ENCODE measurements at places on chromosomes 7 and 10. TPM values are rescaled to one million over a fixed set of nuclear protein-coding genes. Genes with fewer than 3 reads are reported as not detected.

Gene CYP2C19
- not detected for total RNA-seq

Gene MYH16
- total RNA-seq: not detected

Gene UMAD1
- total RNA-seq: 14.1 TPM

Gene GPR26
- not detected for total RNA-seq

Gene PHKG1
- 0.99 TPM for total RNA-seq

Gene GIMAP8
- total RNA-seq: 0.15 TPM

Gene ASB10
- total RNA-seq: not detected

Gene GPRIN2
- total RNA-seq: not detected

Gene MAT1A
- under 0.01 TPM for total RNA-seq

Gene STEAP4
- 1.7 TPM for total RNA-seq

Gene PNLIPRP2
- not detected for total RNA-seq

Gene SFXN2
- 2.6 TPM for total RNA-seq

Gene PTEN
- 190 TPM for total RNA-seq

Gene NOC3L
- total RNA-seq: 26.0 TPM

Gene GPC2
- total RNA-seq: 2.6 TPM

Gene BHLHA15
- total RNA-seq: not detected

Gene ANKRD1
- 2.6 TPM for total RNA-seq

Gene CALCR
- total RNA-seq: not detected

Gene TMEM130
- total RNA-seq: 0.44 TPM

Gene EBLN1
- total RNA-seq: not detected

Gene COBL
- total RNA-seq: under 0.01 TPM

Gene FAM13C
- 3.3 TPM for total RNA-seq

Gene VSTM4
- 8.7 TPM for total RNA-seq

Gene NUDT1
- 63.0 TPM for total RNA-seq

Gene TMEM139
- total RNA-seq: 0.50 TPM

Gene GJD4
- not detected for total RNA-seq

Gene CDC14C
- total RNA-seq: 0.17 TPM

Gene ITGB8
- 25.0 TPM for total RNA-seq

Gene PKD1L1
- total RNA-seq: not detected

Gene C10orf53
- total RNA-seq: not detected

Gene COL13A1
- total RNA-seq: 21.5 TPM

Gene ANXA8L1
- total RNA-seq: 0.44 TPM

Gene STAG3
- 1.6 TPM for total RNA-seq

Gene FOXI2
- total RNA-seq: not detected

Gene PKD2L1
- total RNA-seq: not detected

Gene BICC1
- total RNA-seq: 72.9 TPM

Gene ZNF485
- 3.3 TPM for total RNA-seq

Gene CALHM3
- total RNA-seq: not detected

Gene RARRES2
- 20.7 TPM for total RNA-seq

Gene IQUB
- 0.83 TPM for total RNA-seq

Gene CEP55
- total RNA-seq: 3.8 TPM

Gene CCL24
- not detected for total RNA-seq

Gene TBRG4
- total RNA-seq: 54.0 TPM

Gene CUL2
- 28.9 TPM for total RNA-seq

Gene TWNK
- total RNA-seq: 2.9 TPM

Gene TAS2R41
- total RNA-seq: 0.17 TPM

Gene IDI2
- not detected for total RNA-seq

Gene TRIM50
- not detected for total RNA-seq

Gene NEBL
- total RNA-seq: 0.17 TPM

Gene LRRTM3
- not detected for total RNA-seq

Gene MSS51
- total RNA-seq: 1.8 TPM

Gene PDAP1
- 46.3 TPM for total RNA-seq

Gene GRM8
- total RNA-seq: not detected

Gene CALHM1
- total RNA-seq: not detected
